ENCODE measurements at places on chromosomes 7 and 10.

- no peak for DNase-seq
Observed at GRCh38 chr7:14841869-14842268, 60.7 kb downstream of the DGKB start.

DNA sequence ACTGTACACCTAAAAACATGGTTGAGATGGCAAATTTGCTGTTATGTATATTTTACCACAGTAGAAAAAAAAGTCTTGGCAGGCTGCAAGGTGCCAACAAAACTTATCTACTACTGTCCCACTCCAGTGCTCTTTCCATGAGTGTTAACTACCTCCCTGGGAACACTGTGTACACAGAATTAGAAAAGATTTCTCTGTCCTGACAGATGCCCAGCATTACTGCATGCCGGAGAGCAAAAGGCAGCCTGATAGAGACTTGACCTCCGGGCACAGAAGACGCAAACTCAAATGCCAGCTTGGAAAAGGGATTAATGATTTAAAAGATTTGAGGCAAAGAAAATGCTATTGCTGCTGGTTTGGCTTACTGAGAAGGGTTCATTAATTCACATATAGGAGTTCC, 228.8 kb downstream of the TMEM178B start:
- no peak for DNase-seq

DNA sequence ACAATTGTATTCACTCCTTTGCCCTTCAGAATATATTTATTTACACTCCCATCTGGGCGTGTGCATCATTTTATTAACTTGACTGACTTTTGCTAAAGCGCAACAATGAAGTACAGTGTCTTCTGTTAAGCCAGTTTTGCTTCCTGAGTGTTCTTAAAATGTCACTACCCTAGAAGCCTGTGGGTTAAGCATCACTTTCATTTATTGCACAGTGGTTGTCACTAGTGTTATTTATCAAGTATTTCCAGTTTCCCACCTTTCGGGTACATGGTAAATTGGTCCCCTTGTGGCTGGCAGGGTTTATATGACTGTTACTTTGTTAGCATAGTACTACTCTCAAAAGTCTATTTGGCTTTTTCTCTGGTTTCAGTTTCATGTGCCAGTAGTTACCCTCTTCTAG, 3.3 kb downstream of the HILPDA start:
- no peak for DNase-seq

- DNase-seq: peak; percentile 15
Observed at GRCh38 chr7:51344406-51345138, 28.0 kb upstream of the COBL start.

DNA sequence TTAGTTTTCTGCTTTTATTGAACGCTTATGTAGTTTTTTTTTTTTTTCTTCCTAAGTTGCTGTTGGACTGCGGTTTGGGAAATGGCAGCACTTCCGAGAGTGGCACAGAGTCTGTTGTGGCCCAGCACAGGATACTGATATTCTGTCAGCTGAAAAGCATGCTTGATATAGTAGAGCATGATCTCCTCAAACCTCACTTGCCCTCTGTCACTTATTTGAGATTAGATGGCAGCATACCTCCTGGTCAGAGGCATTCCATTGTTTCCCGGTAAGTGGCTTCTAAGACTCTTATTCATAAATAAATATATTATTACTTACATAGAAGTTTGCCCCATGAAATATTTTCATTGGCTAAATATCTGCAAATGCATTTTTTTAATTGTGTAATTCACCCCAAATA, 101.1 kb downstream of the BTAF1 start:
- DNase-seq: no peak

- no peak for DNase-seq
Observed at GRCh38 chr10:66747451-66747850, 178.4 kb upstream of the LRRTM3 start.

DNA sequence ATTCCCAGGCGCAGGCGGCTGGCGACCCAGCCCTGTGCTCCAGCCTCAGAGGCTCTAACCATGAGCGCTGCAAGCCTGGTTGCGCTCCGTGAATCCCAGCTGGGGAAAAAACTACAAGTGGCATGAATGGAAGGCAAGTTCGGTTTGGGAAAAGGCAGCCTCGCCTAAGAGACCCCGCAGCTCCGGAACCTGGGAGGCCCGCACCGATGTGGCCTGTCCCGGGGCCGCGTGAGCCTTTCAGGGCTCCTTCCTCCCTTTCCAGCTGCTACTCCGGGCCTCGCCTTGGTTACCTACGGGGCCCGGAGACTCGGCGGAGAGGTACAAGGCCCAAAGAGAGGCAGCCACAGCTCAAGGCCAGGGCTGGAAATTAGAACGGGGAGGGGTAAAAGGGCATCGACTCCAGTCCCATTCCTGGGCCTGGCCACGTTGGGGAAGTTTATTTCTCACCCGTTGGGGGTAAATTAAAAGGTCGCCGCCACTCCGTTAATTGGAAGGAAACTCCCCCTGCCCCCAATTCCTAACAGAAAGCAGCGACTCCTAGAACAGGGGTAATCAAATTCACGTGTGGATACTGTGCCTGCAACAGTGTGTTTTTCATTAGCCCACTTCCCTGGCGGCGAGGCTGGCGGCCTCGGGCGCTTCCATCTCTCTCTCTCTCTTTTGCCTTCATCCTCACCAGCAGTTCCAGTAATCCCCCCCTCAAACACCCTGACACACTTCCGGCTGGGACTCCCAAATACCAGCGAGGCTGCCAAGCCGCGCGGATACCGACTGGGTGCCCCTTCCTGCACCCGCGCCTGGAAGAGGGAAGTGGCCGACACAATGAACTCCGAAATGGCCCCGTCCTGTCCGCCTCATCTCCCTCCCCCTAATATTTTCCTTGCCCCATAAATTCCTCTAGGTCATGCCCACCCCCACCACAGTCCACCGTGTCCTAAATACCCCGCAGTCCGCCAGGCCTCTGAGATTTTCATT, 1.5 kb upstream of the HOXA9 start:
- DNase-seq: peak; percentile 52

GRCh38 chr7:21939136-21939857, 6.4 kb downstream of the CDCA7L start:
- DNase-seq: peak; percentile 18

- no peak for DNase-seq
Observed at GRCh38 chr10:5284311-5285057, 80.3 kb upstream of the UCN3 start.

DNA sequence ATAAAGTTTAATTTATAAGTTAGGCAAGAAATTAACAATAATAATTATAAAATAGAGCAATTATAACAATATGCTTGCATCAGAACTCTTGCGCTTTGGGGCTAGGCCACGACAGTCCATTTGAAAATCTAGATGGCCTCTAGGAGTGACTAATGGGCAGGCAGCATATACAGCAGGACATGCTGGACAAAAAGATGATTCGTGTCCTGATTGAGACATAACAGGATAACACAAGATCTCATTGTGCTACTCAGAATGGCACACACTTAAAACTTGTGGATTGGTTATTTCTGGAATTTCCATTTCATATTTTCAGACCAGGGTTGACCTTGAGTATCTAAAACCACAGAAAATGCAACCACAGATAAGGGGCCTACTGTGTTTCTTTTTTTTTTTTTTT, 27.5 kb downstream of the CTNNA3 start:
- DNase-seq: no peak

GRCh38 chr7:140348161-140348849, 50.0 kb downstream of the SLC37A3 start:
- DNase-seq: no peak

DNA sequence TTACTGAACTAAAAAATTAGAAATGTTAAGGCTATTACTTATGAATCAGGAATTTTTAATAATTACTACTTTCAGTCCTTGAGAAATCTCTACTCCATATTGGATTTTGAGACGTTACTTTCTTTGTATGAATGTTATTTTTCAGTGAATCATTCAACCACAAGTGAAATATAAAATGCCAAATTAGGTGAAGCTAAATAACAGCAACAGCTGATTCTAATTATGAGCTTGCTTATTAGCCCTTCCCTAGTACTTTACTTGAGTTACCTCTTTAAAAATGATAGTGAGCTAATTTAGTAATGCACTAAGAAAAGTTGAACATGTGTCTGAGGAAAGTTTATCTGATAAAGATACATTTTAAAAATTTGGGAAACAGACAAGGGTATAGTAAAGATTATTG, 51.4 kb downstream of the PCGF5 start:
- no peak for DNase-seq

DNA sequence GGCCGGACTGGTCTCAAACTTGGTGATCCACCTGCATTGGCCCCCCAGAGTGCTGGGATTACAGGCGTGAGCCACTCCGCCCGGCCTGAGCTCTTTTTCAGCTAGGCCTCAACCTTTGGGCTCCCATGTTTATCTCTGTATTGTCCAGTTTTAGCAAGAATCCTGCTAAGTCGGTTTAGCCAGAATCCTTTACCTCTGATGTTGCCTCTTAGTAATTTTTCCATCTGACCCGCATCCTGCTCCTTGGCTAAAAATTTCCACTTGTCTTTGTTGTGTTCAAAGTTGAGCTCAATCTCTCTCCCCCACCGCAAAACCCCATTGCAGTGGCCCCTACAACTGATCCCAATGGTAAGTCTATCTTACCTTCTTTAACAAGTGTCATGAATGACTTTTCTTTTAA, 20.7 kb upstream of the ST7 start:
- no peak for DNase-seq

DNA sequence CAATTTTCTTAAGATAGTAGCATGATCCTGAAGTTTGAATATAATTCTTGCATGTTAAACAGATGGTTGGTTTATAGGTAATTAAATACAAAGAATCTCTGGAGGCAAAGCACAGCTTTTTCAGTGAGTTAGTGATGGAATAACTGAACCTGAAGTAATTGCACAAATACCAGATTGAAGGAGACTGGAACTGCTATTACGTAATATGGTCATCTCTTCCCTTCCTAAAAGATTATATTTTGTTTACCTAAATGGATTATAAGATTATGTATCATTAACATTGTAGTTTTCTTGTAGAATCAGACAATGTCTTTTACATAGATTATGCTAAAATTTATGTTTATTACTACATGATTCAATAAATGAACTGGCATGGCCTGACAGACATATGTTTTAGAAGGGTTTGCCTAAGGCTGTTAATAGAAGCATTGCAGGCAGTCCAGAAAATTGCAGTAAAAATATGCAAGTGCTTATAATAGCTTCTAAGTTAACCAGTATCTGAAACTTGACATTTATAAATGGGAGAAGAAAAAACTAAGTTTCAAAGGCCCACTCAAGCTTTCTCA, 35.8 kb upstream of the GPR37 start:
- DNase-seq: peak; percentile 95

- DNase-seq: no peak
Observed at GRCh38 chr10:71771821-71772617, 1.3 kb downstream of the VSIR start.

- no peak for DNase-seq
Observed at GRCh38 chr7:80272560-80273239, 138.1 kb downstream of the GNAI1 start.

DNA sequence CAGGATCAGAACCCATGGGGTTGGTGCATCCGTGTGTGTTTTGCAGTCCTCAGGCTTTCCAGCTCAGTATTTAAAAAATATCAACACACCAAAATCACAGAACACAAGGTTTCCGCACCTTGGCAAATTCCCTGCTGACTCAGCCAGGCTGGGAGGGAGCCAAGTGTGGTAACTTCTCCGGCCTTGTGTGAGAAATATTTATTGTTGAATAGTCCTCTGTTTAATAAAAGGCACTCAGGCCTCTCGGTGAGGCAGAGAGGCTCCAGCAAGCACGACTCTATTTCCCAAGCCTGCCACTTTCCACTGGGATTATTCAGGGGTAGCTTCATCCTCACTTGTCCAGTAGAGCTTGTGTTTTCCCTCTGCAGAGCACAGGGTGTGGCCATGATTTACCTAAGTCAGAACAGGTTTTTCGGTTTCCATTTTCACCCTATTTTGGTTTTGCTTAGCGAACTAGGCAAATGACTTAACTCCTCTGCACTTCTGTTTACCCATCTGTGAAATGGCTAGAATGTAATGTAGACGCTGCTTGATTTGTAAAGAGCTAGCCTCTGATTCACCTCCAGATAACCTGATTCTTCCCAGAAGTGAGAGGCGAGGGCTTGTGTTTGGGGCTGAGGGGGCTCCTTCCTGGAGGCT, 13.0 kb upstream of the CHST15 start:
- DNase-seq: no peak
